ENCODE measurements at places on chromosomes 12 and 14.

DNA sequence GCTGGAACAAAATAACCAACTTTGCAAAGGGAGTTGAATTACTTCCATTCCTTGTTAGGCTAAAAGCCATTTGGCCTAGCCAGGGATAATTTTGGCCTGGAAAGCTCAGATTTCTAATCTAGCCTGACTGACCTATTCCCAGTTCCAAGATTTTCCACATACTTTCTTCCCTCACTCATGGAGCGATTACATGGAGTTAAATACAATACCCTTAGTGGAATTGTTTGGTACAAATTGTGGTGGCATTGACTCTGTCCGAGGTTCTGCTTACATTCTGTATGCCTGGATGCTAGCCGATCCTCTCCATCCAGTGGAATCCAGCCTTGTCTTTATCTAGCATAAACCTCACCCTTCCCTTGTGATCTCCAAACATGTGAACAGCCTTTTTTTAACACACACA is 965.1 kb downstream of the DIO2 start:
- no peak for DNase-seq

GRCh38 chr12:48285751-48286650 is 64.7 kb downstream of the ZNF641 start:
- DNase-seq, result no peak

DNA sequence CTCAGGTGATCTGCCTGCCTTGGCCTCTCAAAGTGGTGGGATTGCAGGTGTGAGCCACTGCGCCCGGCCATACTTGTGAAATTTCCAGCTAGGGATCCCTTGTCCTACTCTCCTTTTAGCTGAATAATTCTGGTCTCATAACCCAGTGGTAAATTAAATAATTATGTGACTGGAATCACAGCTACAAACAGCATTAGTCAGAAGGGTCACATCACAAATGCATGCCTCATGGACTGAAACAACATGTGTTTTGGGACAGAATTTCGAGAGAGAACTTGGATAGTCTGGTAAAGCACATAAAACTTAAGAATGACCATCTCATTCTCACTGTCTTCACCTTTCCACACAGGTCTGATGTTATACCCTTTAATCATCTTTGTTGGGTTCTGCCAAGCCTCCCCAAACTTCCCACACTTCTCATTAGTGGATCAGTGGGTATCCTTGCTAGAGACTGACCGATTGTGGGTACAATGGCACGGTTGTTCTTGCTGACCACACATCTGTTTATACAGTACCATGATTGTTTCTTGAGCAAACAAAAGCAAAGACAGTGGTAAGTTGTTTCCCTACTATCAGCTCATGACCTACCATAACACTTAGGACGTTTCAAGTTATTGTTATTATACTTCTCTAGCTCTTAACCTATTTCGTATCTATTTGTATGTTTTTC is 5.1 kb downstream of the GPRC5D start:
- no peak for DNase-seq

- no peak for DNase-seq
These were observed 40.9 kb downstream of the RTN1 start for GRCh38 chr14:59829469-59830337.

GRCh38 chr12:26519462-26519861 is 313.5 kb downstream of the ITPR2 start:
- DNase-seq, result no peak

GRCh38 chr12:117863002-117863709 is 105.6 kb downstream of the KSR2 start:
- no peak for DNase-seq

DNA sequence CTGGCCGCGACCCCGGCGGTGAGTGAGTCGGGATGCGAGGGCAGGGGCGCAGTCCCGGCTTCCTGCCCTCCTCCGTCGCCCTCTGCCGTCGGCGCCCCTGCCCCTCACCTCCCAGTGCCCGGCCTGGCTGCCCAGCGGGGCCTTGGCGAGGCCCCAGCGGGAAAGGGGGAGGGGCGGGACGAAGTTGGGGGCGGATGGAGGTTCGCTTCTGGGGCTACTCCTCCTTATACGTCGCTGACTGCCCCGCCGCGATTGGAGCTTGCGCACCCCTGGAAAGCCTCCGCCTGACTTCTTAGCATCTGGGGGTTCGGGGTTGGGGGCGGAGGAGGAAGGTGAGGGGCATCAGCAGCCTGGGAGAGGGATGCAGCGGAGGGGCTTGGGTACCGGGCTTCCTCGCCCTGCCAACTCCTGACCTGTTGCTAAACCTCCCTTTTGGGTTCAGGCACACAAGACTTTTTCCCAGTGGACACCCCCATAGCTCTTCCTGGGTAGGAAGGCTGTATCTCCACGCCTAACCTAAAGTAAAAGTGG is 406 bp downstream of the TMEM263 start:
- DNase-seq, result peak; percentile 11

DNA sequence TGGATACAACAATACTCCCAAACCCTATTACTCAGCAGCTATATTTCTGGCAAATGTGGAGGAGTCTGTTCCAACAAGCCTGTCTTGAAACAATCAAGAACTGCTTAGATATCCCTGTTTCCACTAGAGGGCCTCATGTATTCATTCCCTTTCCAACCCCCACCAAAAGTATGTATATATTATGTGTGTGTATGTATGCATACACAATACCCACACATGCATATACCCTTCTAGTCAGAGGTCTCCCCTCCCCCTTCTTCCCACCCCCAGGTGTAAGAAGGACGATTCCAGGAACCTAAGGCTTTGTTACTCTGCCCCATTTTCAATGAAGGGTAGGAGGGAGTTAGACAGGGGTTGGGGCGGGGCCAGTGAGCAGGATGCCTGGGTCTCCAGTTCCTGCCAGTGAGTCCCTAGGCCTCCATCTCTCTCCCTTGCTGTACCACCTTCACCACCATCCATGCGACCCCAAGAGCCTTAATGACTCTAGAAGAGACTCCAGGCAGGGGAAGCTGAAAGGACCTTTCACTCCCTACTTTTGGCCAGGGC is at the start of gene DGKA:
Gene DGKA, plus strand, starts transcription at position 392 of the 546 bp plus-strand sequence. CDS start 5,342 bp downstream, outside the sequence.
- peak; percentile 60 for DNase-seq

GRCh38 chr12:12964255-12964654 is 12.3 kb upstream of the GPRC5D start:
- DNase-seq, result no peak

Data from AG04450 (cell line).